ENCODE measurements at places on chromosomes 13 and 19.

DNA sequence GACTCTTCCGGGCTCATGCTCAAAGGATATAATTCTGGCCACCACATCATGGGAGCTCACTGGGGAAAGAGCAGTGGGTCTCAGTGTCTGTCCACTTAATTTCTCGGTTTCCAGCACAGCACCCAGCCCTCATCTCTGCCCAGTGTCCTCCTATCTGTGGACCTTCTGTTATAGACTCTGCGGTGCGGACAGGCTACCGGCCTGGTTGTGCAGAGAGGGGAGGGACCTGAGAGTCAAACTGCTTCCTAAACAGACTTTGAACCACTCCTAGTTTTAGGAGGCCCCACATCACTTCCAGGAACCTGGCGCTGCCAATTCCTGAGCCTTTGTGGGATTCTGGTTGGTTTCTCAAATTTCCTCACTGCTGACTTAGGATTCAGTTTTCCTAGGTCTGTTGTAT lies 59.8 kb upstream of the MED4 start:
- no peak for DNase-seq

DNA sequence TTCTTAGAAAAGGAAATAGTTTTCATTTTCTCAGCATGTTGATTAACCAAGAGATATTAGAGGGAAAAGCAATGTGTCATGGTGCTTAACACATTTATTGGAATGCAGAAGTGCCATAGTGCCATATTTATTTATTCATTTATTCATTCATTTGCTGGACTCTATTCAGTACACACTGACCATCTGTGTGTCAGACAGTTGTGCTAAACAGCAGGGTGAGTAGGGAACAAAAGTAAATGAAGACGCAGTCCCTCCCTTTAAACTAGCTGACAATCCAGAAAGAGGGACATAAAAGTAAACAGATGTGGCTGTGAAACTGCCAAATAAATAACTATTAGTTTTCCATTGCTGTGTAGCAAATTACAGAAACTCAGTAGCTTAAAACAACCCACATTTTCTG lies 323.7 kb downstream of the MTUS2 start:
- no peak for DNase-seq

GRCh38 chr13:50518131-50518530 lies 325.4 kb downstream of the DLEU7 start:
- no peak for DNase-seq

- no peak for DNase-seq
These were observed 15.4 kb upstream of the RAB20 start for GRCh38 chr13:110576736-110577476.

- peak; percentile 9 for DNase-seq
These were observed 958 bp upstream of the OBI1 start for GRCh38 chr13:78659732-78660494.

- DNase-seq, result no peak
These were observed 76.2 kb downstream of the GGACT start for GRCh38 chr13:100512422-100512821.

DNA sequence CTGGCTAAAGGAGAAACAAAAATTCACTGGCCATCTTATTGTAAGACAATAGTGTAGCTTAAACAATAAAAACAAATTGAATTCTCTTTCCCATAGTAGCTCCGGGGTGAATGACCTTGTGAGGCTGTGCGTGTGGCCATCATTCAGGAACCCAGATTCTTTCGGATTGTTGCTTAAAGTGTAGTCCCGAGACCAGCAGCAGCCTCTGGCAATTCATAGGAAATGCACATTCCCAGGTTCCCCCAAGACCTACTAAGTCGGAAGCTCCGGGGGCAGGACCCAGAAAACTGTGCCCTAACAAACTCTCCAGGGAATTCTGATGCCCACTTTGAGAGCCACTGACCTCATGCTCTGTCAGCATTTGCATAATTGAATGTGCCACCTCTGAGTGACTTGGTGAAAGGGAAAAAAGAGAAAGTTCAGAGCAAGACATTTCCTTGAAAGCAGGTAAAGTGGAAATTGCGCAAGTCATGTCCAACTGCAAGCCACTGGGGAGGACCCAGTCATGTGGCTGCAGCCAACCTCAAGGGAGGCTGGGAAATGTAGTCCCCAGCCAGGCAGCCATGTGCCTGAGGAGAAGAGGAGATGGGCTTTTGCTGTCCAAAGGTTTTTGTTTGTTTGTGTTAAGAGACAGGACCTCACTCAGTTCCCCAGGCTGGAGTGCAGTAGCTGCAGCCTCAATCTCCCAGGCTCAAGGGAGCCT lies 50.7 kb upstream of the PNMA8B start:
- no peak for DNase-seq

DNA sequence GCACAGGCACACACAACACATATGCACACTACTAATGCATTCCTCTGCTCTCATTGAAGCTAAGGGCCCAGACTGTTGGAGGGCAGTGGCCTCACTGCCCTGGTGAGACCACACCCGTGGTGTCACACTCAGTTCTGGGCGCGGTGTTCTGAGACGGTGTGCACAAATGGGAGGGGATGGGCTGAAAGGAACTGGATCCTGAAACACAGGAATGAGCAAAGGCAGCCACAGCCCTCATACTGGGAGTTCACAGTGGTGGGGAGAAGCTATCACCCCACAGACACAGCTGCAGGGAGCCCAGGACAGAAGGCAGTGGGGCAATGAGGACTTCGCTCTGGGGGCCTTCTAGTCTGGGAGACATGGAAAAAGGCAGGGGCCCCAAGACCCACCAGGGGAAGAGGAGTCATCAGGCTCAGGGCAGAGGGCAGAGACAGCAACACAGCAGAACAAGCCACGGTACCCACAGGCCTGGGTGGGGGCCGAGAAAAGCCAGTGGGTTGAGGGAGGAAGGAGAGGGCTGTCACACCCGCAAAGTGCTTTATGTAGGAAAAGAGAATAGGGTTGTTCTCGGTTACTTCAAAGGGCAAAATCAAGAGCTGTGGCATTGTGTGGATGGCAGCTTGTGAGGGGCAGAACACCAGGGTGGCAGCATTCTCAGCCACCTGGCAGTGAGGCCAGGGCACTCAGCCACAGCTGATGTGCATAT lies 75.4 kb upstream of the GPR183 start:
- DNase-seq, result no peak

DNA sequence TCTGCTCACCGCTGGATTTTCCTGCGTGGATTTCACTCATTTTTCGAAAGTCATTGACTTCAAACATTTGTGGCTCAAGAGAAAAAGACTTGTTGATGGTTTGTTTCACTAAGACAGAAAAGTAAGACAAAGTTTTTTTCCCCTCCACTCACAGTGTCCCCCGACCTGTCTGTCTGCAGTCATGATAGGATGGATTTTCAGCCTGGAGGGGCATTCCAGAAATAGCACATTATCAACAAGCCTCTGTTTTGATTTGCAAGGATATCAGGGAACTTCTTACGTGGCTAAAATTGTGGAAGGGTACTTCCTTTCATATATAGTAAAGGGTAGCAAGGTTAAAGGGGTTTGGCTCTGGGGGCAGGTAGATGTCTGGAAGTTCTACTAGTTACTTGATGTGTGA lies 11.8 kb downstream of the SOX21 start:
- DNase-seq, result no peak

GRCh38 chr13:44035400-44035799 lies 155.7 kb downstream of the LACC1 start:
- no peak for DNase-seq

GRCh38 chr19:35715981-35716800 lies 1.6 kb upstream of the KMT2B start:
- no peak for DNase-seq

All from germinal center (tissue), 1 donor.